ENCODE measurements at places on chromosomes 3 and 15. TPM values are rescaled to one million over a fixed set of nuclear protein-coding genes. Genes with fewer than 3 reads are reported as not detected.
A peak's percentile ranks its signal among the peaks of the same experiment; 100 is the strongest.

- H3K4me1 ChIP-seq = peaks cover 23% of the 10 kb centered on the region
- H3K27me3 ChIP-seq = no peaks in the 10 kb centered on the region
- no peak overlapping the region for H3K27ac ChIP-seq
- H3K4me3 ChIP-seq = no peak overlapping the region
- DNase-seq = no peak
These were observed 17.8 kb downstream of the FLNB start for GRCh38 chr3:58025837-58026569.

DNA sequence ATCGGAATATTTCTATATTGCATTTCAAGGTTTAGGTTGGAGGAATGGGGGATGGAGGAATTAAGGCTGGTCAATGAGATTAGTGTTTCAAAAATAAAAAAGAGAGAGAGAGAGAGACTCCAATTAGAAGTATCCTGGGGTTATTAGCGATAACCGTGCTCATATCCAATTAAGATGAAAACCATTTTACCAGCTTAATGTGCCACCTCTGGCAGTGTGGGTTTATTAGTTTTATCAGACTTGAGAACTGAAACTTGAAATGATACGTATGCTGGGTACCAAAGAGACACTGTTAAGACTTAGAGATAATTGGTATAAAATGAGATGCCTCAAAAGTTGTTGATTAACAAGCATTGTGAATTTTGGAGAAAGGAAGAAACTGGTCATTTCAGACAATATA lies 251.5 kb upstream of the NR2F2 start:
- no peak overlapping the region for H3K27ac ChIP-seq
- H3K36me3 ChIP-seq = no peaks in the 10 kb centered on the region
- no peak for DNase-seq
- no peaks in the 10 kb centered on the region for H3K27me3 ChIP-seq

Gene PROS1
- total RNA-seq = 9.3 TPM

GRCh38 chr3:66655671-66656070 lies 154.8 kb upstream of the LRIG1 start:
- no peaks in the 10 kb centered on the region for H3K4me1 ChIP-seq
- no peak overlapping the region for H3K4me3 ChIP-seq
- H3K36me3 ChIP-seq = no peaks in the 10 kb centered on the region
- H3K27me3 ChIP-seq = no peaks in the 10 kb centered on the region

Gene CHRNA7
- 37.5 TPM for total RNA-seq

Gene IGF1R
- total RNA-seq = 73.4 TPM

- no peaks in the 10 kb centered on the region for H3K27me3 ChIP-seq
- H3K36me3 ChIP-seq = no peaks in the 10 kb centered on the region
- no peak for DNase-seq
- H3K4me3 ChIP-seq = no peak overlapping the region
- no peaks in the 10 kb centered on the region for H3K4me1 ChIP-seq
These were observed 212.2 kb upstream of the GPR149 start for GRCh38 chr3:154642145-154642544.

- DNase-seq = peak; percentile 41
- H3K4me1 ChIP-seq = peaks cover 42% of the 10 kb centered on the region
- no peaks in the 10 kb centered on the region for H3K27me3 ChIP-seq
- H3K4me3 ChIP-seq = no peak overlapping the region
- peak overlapping the region; percentile 89 for H3K27ac ChIP-seq
These were observed 13.4 kb downstream of the KLF13 start for GRCh38 chr15:31340047-31340446.

- H3K4me3 ChIP-seq = no peak overlapping the region
- no peak for DNase-seq
- no peaks in the 10 kb centered on the region for H3K36me3 ChIP-seq
- no peaks in the 10 kb centered on the region for H3K4me1 ChIP-seq
- H3K27me3 ChIP-seq = no peaks in the 10 kb centered on the region
These were observed 40.5 kb upstream of the CDV3 start for GRCh38 chr3:133532951-133533350.

- no peak for DNase-seq
- H3K36me3 ChIP-seq = no peaks in the 10 kb centered on the region
- no peaks in the 10 kb centered on the region for H3K27me3 ChIP-seq
- H3K4me3 ChIP-seq = no peak overlapping the region
These were observed 70.0 kb upstream of the CCDC39 start for GRCh38 chr3:180749322-180749721.

GRCh38 chr15:92613841-92614240 lies 41.7 kb downstream of the FAM174B start:
- H3K27ac ChIP-seq = no peak overlapping the region
- H3K27me3 ChIP-seq = no peaks in the 10 kb centered on the region
- no peak overlapping the region for H3K4me3 ChIP-seq
- no peaks in the 10 kb centered on the region for H3K36me3 ChIP-seq
- DNase-seq = no peak
- peaks cover 10% of the 10 kb centered on the region for H3K4me1 ChIP-seq

DNA sequence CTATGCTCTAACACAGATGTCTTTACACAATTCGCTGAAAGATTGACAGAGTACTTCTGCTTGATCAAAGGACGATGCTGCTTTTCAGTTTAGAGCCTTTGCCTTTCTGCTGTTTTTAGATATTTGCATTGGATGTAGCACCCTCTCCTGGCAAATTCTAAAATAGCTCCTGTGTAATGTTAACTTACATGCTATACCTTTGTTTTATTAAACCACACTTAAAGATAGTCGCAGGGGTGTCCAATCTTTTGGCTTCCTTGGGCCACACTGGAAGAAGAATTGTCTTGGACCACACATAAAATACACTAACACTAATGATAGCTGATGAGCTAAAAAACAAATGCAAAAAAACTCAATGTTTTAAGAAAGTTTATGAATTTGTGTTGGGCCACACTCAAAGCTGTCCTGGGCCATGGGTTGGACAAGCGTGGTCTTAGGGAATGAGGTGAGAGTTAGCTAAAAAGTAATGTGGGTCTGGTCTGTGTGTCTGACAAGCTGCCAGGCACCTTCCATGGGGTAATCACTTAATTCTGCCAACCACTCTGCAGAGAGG lies 62.9 kb downstream of the ATG7 start:
- peaks cover 19% of the 10 kb centered on the region for H3K36me3 ChIP-seq
- no peak for DNase-seq
- H3K27ac ChIP-seq = no peak overlapping the region
- H3K4me1 ChIP-seq = no peaks in the 10 kb centered on the region

GRCh38 chr15:86060674-86061073 lies 19.0 kb upstream of the AGBL1 start:
- H3K4me3 ChIP-seq = no peak overlapping the region
- no peak overlapping the region for H3K27ac ChIP-seq
- no peaks in the 10 kb centered on the region for H3K36me3 ChIP-seq
- H3K4me1 ChIP-seq = no peaks in the 10 kb centered on the region
- no peaks in the 10 kb centered on the region for H3K27me3 ChIP-seq

DNA sequence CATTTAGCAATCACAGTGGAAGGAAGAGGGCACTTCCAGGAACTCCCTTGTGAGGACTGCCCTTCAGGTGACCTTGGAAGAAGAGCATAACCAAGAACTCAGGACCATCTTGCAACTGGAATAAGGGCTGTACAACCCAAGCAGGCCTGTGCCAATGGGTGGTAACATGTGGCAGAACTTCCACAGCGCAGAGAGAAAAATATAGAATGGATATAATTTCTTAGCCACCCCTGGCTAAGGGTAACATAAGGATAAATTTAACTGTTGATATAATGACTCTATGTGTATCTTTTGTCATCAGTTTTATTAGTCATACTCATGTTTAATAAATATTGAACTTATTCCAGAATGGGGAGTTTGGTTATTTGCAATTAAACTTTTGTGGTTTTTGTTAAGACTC lies 13.4 kb upstream of the MFSD1 start:
- H3K4me3 ChIP-seq = no peak overlapping the region
- H3K4me1 ChIP-seq = no peaks in the 10 kb centered on the region
- DNase-seq = no peak
- no peaks in the 10 kb centered on the region for H3K27me3 ChIP-seq

Gene CLDN16
- total RNA-seq = not detected

Gene SLC51A
- total RNA-seq = 284 TPM

GRCh38 chr15:56058986-56059385 lies 65.6 kb upstream of the NEDD4 start:
- no peak overlapping the region for H3K4me3 ChIP-seq
- H3K36me3 ChIP-seq = no peaks in the 10 kb centered on the region
- no peak for DNase-seq
- H3K27me3 ChIP-seq = no peaks in the 10 kb centered on the region
- no peaks in the 10 kb centered on the region for H3K4me1 ChIP-seq
